G401 (cell line): ENCODE measurements at places on chromosomes 6 and 20. TPM values are rescaled to one million over a fixed set of nuclear protein-coding genes. Genes with fewer than 3 reads are reported as not detected.

CTCFL gene
- 0.03 and 0.06 TPM in 2 replicates for total RNA-seq

C6orf62 gene
- 50.3 and 66.0 TPM in 2 replicates for total RNA-seq

SLC17A1 gene
- not detected in 2 replicates for total RNA-seq

HTR1E gene
- not detected in 2 replicates for total RNA-seq

PDE7B gene
- total RNA-seq, result not detected in 2 replicates

OTOR gene
- total RNA-seq, result not detected in 2 replicates

CD109 gene
- 0.51 and 2.6 TPM in 2 replicates for total RNA-seq

SEC63 gene
- 2.3 and 20.2 TPM in 2 replicates for total RNA-seq

DNA sequence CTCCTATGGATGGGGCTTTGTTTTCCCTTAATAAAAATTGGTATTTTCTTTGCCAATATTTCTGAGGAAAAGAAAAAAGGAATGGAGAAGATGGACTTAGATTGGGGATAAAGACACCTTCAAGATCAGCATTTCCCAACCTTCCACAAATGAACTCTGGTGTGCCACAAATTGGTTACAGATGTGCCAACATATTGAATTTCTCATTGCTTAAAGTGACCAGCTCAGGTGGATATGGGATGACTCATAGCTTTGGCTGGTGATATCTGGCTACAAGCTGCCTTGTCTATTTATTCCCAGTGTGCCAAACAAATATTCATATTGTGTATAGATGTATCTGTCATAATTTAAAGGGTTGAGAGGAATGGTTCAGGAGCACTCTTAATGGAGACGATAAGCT is 32.5 kb downstream of the THEMIS start:
- no peak for DNase-seq

DNA sequence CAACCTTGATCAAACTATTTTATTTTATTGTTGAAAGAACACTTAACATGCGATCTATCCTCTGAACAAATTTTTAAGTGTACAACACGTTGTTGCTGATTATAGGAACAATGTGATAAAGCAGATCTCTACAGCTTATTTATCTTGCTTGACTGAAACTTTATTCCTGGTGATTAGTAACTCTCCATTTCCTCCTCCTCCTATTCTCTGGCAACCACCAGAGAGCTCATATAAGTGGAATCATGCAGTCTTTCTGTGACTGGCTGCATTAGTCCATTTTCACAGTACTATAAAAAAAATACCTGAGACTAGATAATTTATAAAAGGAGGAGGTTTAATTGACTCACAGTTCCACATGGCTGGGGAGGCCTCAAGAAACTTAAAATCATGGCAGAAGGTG is 218.1 kb downstream of the LRFN2 start:
- no peak for DNase-seq

DNA sequence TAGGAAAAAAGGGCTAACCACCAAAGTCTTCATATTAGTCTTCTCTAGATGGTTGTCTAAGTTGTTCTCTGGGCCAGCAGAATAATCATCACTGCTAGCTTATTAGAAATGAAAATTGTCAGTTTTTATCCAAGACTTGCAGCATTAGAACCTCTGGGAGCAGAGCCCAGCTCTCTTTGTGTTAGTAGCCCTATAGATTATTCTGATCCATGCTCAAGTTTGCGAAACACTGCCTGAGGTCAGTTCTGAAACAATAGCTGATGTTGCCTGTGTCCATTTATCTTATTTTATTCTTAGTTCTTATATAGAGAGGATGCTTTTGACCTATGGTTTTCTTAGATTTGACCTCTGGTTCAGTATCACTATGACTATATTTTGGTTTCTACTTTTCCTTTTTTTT is 66.9 kb downstream of the BCKDHB start:
- no peak for DNase-seq

GRCh38 chr6:131766631-131767030 is 41.2 kb upstream of the ENPP1 start:
- no peak for DNase-seq

DNA sequence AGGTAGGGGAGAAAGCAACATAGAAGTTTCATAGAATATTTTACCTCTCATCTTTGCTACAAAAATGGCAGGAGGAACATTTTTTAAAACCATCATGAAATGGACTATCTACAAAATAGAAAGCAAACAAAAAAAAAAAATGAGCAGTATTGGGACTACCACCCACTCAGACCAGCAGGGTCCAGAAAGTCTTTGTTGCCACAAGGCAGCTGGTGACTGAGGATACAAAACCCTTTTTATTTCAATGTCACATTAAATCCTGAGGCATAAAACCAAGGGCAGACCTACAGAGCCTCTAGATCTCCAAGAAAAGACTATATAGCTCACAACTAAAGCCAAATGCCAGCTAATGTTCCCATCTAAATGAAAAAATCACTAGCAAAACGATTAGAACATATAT is 282.2 kb downstream of the PTPRK start:
- no peak for DNase-seq

GRCh38 chr20:9506280-9506821 is 8.0 kb upstream of the LAMP5 start:
- DNase-seq, result no peak

DNA sequence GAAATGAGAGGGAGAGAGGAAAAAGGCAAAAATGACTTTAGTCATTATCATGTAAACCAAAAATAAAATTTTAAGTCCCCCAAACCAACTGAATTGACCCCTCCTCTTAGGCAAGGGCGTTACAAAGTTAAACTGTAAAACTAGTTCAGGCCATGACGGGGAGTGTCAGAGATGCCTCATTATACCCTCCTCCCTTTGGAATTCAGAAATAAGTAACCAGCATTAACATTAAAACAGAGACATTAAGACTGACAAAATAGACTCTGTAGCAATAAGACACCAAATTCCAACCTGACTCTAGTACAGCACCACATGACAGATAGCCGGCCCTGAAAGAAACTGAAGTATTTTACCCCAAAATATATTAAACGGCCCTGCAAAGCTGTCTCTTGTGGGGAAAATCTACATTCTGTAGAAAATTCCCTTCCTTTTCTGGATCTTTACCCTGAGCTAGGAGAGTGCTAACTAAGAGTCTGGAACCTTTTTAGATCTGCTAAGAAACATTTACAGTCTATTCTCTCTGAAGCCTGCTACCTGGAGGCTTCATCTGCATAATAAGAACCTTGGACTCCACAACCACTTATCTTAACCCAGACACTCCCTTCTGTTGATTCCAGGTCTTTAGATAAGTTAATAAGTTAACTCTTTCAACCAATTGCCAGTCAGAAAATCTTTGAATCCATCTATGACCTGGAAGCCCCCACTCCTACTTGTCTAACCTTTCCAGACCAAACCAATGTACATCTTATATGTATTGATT is 150.7 kb downstream of the PKHD1 start:
- DNase-seq, result no peak

DNA sequence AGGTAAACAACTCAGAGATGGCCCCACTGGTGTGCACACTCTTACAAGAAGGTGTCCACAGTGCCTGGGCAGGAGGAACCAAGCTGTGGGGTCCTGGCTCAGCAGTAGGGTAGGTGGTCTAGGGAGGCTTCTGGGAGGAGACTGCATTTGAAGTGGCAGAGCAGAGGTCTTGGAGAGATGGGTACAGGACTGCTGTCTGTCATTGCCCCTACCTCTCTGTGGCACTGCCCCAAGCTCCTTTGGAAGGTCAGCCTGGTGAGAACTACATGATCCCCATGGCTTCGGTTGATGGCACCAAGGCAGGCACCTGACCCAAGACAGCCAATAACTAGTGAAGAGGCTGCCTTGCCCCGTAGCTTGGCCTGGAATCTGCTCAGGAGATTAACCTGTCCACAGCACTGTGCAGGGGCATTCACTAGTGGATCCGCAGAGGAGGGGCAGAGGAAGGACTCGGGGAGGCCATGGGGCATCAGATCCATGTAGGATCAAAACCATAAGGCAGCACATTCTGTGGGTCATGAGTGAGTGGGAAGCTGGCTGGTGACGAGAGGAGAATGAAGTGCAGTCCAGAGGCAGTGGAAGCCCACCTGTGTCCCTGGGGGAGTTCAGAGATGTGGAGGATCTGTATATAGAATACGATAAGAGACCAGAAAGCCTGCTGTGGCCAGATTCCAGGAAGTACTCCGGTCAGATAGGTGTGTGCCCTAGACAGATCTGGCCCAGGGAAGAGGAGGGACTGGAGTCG is 162.0 kb downstream of the GRM4 start:
- DNase-seq, result no peak

GRCh38 chr20:1299522-1299921 is 29.4 kb downstream of the SDCBP2 start:
- no peak for DNase-seq

DNA sequence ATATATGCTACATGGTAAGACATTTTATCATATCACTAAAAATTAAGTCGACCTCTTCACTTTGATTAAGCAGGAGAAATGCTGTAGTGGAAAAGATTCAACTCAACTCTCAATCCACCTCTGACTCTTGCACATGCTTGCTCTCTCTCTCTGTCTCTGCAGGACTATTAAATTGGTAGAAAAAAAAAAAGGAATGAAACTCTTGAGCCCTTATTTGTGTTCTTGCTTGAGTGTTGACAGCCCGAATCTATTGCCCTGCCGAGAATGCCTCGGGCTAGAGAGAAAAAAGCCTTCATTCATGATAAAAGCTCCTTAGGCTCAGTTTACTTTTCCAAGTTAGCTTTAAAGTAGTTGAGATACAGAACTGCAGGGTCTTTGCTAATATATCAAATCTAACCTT is 722.2 kb downstream of the PRKN start:
- no peak for DNase-seq

DNA sequence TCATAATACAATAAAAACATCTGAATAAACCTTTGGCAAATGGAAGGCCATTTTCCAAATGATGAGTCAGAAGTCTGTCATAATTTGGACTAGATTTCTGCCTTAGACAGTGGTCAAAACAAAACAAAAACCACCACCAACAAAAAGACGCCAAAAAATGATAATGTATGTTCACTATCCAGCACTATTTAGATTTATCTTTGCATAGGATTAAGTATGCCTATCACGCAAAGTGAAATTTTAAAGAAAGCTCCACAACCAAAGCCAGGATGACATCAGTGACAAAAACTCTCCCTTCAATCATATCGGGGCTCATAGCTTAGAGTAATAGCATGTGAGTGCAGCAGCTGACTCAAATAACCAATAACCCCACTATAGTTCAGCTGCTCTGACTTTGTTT is 201.9 kb downstream of the MOXD1 start:
- DNase-seq, result no peak

- DNase-seq, result no peak
Measured at GRCh38 chr6:48084201-48084600, 26.8 kb downstream of the PTCHD4 start.

GRCh38 chr6:74066168-74066871 is 370.3 kb downstream of the CD109 start:
- DNase-seq, result no peak

GRCh38 chr6:4920914-4921410 is 82.9 kb downstream of the RPP40 start:
- no peak for DNase-seq

DNA sequence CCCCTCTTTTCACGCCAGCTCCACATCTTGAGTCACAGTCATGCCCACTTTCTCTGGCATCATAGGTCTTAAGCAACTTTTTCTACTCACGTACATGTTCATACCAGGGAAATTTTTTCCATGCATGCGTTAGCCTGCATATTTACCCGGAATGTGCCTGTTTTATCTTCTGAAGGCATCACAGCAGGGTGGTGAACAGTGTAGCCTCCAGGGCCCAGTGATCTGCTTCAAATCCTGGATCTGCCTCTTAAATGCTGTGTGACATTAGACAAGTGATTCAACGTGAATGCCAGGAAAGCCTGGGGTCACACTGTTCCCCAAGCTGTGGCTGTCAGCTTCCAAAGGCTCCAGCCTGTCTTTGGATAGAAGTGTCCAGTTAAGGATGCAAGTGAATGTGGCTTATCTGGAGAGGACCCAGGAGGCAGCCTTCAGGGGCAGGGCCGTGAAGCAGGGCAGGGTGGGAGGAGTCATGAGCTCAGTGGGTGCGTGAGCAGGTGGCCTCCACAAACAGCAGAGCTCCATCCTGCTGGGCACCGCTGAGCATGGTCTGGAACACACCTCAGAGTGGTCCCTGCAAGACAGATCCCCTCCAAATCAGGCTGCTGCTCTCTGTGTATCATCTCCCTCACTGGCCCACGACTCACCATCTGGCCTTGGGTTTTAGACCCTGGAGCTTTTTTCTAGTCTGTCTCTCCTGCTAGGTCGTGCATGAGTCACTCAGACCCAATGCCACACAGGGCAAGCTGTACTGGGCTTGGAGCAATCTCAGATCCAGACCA is 30.4 kb upstream of the CD93 start:
- peak; percentile 91 for DNase-seq

GRCh38 chr6:80769106-80769505 is 662.6 kb downstream of the BCKDHB start:
- DNase-seq, result no peak

DNA sequence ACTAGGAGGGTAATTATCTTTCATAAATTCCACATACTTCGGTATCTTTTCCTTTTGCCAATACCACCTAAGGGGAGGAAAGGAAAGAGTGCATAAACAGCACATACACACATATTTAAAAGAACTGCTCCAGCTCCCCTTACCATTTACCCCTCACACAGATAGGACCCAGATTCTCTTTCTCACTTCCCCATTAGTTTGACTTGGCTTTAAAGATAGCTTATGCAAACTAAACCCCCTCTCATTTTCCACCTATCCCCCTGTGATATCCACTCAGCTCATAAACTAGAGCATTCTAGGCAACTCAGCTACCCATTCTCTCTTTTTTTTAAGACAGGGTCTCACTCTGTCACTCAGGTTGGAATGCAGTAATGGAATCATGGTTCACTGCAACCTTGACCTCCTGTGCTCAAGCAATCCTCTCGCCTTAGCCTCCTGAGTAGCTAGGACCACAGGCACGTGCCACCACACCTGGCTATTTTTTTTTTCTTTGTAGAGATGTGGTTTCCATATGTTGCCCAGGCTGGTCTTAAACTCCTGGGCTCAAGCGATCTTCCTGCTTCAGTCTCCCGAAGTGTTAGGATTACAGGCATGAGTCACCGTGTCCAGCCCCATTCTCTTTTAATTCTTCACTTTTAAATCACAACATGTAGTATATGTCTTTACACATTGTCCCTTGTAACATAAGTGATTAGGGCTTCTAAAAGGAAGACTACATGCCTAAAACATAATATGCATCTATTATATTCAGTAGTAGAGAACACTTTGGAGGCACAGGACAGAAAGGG is 4.0 kb downstream of the FUCA2 start:
- DNase-seq, result no peak

DNA sequence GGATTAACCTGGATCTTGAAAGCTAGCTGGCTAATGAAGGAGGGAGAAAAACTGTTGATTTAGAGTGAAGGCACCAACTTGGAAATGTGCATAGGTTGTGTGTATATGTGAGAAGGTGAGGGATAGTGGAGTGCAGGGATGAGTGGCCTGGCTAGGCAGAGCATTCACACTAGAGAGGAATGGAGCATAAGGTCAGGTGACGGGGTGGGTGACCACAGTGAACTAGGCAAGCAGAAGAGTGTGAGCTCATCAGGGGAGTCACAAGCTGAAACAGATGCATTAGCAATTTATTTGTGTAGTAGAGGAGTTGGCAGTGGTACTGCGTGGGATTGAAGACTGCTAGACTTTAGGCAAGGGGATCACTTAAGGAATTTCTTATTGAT is 10.5 kb downstream of the ANKRD66 start:
- DNase-seq, result no peak
